GM19239 (cell line): ENCODE measurements at places on chromosomes 16 and 17.

DNA sequence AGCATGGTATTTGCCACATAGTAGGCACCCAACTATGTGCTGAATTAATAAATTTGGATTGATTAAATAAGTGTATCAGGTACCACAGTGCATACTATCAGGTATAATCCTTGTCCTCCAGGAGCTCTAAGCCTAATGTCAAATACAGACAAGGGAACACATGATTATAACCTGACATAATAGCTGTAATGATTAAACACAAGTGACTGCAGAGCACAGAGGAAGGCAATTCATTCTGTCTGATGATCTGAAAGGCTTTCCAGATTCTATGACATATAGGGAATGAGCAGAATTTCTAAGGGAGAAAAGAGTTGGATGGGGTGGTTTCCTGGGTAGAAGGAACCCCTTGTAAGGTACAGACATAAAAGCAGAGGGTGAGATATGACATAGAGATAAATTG is 273.5 kb downstream of the KIF2B start:
- DNase-seq: no peak

GRCh38 chr17:9648521-9649110 is 3.3 kb downstream of the USP43 start:
- no peak for DNase-seq

DNA sequence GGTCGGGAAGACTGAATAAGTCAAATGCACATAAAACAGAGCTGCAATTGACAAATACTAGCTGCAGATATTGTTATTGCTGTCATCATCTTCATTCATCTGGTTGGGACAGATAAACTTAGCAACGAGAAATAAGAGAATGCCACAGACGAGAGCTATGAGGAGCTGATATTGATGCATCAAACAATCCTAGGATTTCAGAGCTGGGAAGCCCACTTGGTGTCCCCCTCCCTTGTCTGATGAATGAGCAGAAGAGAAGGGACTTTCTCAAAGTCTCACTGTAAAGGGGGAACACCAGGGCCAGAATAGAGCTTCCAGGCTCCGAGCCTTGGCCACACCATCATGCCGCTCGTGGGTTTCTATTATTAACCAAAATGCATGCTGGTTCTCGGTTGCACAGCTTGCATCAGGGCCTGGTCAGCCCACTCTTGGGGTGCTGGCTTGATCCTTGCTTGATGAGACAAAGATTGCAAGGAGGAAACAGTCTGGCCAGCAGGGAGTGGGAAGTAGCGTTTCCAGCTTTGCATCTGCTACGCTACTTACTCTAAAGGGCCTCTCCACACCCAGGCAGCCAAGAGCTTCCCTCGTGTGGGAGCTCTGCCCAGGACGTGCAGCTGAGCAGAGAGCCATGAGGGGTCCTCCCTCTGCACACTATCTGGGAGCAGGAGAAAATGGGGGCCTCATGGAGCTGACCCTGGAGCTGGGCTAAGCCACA is 28.4 kb upstream of the EMP2 start:
- no peak for DNase-seq

DNA sequence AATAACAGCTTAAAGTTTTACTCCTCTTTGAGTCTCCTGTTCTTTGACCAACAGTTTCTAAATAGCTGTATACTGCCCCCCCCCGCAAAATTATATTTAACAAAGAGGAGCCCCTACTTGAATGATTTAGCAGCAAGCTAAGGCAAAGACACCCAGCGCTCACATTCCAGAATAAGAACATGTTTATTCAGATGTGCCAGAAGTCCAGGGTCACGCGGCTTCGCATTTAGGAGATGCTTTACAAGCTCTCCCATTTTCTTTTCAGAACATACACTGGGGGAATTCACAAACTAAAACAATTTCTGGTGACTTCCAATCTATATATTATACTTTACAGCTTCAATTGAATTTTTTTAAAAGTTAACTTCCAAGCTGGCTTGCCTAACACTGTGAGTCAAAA is 5.3 kb downstream of the PLD6 start:
- no peak for DNase-seq

DNA sequence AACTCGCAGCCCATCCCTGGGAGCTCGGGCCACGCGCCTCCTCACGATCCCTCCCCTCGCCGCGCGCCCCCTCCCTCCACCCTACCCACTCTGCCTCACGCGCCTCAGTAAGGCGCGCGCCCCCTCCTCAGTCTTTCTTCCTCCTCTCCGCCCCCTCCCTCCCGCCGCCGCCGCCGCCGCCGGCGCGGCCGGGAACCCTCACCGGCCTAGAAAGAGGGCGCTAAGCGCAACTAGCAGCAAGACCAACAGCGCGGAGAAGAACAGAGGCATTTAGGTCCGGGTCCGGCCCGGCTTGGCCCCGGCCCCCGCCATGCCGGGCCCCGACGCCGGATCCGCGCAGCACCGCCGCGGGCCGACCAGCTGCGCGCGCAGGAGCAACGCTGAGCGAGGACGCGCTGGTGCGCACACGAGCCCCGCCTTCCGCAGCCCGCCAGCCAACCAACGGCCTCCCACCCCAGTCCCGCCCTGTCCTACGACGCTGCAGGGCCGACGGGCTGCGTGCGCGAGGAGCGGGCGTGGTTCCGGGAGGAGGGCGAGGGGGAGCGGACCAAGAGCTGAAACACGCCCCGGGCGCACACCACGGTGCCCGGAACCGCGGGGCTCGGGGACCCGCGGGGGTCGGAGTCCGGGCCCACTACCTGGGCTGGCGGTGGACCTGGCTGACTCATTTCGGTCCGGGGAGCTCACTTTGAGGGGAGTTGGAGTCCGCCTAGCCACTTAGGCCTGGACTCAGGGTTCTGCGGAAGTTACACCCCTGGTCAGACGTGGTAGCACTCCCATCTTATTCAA is at the start of gene BLTP2:
BLTP2 (minus strand) TSS at position 372 of the 789 bp plus-strand sequence; CDS start at position 270, 102 bp downstream.
- DNase-seq: peak; percentile 91

DNA sequence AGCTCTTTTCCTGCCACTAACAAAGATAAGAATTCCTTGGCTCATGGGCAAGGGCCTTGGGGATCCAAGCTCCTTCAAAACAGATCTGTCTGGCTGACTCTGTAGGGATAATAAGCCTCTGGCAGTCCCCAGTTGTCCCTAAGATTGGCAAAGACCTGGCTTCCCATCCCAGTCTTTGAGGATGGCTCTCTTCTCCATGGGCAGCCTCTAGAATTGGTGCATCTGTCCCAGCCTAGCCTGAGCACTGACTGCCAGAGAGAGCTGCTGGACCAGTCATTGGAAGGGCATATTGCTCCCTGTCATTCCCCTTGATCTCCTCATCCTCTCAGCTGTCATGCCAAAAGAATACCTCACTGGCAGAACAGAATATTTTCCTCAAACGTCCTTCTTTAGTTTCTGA is 13.2 kb upstream of the CUEDC1 start:
- DNase-seq: no peak

- DNase-seq: no peak
Measured at GRCh38 chr17:34434052-34434451, 71.0 kb upstream of the CCL1 start.

DNA sequence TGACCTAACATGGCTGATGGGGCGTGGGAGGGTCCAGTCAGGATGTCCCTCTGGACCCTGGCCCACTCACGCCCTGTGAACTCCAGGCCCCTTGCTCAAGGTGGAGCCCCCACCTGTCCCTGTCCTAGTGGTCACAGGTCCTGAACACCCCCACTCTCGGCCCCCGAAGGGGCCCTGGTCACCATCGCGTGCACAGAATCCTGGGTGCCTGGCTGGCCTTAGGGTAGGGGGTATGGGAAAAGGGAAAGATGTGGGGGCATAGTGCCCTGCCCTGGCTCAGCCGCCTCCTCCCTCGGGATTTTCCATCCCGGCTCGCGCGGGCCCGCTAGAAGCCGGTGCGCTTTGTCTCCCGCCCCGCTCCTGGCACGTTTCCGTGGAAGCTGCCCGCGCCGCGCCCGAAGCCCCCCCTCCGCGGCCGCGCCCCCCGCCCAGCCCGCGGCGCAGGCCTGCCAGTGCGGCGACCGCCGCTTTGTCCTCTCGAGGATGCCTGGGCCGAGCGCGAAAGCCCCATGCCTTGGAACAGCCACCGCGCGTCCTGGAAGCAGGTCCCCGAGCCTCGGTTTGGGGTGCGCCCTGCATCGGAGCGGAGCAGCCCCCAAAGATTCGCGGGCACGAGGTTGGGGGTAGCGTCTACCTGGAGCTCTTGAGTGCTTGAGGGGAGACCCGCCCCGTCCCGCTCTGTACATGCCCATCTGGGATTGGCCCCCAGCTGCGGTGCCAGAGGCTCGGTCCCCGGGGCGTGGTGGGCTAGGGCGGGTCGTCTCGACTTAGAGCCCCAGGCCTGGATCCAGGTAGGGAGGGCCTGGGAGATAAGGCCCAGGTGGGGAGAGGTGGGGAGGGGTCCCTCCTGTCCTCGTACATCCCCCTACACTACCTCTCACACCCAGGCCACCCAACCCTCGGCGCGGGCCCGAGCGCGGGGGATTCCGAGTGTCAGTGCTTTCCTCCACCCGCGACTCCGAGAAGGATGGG is 1.3 kb downstream of the SMPD3 start:
- DNase-seq: no peak

DNA sequence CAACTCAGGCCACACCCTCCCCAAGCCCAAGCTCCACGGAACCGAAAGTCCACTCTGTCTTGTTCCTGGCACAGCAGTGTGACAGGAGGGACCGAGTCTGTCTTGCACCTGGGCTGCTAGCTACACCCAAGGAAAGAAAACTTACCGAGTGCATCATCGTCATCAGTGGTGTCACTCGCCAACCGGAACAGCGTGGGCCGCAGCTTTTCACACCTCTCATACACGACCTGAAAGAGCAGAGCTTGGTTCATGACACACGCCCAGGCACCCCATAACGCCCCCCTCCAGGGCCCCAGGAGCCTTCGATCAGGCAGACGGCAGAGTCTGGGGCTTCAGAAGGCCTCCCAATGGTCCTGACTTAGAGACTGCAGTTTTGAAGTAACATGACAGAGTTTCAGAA is 27.5 kb downstream of the GGA2 start:
- peak; percentile 20 for DNase-seq

DNA sequence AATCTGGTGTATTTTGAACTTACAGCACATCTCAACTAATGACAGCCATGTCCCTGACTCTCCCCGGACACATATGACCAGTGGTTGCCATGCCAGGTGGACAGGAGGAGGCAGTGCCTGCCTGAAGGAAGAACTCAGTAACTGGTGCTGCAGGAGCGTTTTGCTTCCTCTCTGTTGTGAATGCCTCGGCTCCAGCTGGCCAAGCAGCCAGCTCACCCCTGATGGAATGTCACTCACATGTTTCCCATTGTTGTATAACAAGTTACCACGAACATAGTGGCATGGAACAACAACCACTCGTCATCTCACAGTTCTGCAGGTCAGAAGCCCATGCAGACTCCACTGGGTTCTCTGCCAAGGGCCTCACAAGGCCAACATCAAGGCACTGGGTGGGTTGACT is 20.1 kb upstream of the IRF8 start:
- DNase-seq: no peak

DNA sequence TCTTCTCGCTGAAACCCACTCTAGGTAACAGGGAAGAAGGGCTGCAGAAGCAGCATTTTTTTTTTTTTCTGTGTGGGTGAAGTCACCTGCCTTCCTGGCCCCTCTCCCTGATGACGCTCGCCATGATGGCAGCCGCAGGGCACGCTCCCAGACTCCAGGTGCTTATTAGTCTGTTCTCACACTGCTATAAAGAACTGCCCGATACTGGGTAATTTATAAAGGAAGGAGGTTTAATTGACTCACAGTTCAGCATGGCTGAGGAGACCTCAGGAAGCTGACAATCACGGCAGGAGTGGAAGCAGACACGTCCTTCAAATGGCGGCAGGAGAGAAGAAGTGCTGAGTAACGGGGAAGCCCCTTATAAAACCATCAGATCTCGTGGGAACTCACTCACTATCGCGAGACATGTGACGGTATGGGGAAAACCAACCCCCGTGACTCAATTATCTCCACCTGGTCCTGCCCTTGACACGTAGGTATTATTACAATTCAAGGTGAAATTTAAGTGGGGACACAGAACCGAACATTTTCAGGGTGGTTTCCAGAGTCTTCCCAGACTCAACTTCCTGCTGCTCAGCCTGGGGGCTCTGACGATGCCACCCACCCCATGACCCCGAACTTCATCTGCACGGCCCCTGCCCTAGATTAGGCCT is 34.9 kb upstream of the NLRP1 start:
- no peak for DNase-seq

DNA sequence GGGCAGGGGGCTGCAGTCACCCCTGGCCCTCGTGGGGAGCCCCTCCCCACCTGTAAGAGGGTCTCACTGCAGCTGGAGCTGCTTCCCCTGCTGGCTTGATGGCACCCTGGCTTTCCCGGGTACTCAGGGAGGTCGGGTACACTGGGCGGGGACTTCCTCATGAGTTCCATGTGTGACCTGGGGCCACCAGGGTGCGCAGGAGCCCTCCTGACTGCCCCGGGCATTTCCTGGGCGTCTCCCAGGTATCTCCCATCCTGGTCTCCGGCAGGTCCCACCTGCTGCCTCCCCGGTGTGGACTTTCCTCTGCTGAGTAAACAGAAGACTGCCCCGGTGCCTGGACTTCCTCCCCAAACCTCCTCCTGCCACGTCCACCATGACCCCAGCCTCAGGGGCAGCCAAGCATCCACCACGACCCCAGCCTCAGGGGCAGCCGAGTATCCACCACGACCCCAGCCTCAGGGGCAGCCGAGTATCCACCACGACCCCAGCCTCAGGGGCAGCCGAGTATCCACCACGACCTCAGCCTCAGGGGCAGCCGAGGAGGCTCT is 40.9 kb downstream of the CBFA2T3 start:
- peak; percentile 67 for DNase-seq

- DNase-seq: no peak
Measured at GRCh38 chr17:34892461-34893249, 68.6 kb downstream of the CCT6B start.

DNA sequence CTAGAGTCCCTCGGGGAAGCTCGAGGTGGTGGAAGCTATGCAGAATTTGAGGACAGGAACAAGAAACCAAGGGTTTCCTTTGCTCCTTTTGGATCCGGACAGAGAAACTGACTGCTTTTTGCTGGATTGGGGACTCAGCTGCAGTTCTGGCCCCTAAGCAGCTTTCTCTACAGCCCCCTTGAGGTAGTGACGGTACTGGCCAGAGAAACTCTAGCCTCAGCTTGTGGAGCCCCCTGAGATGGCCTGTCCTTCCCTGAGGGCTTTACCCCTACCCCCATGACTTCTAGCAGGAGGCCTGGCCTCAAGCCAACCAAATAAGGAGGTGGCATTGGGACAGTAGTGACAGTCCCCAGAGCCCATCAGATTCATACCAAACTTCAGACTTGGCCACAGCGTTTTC is 118.1 kb downstream of the IRX5 start:
- DNase-seq: no peak

DNA sequence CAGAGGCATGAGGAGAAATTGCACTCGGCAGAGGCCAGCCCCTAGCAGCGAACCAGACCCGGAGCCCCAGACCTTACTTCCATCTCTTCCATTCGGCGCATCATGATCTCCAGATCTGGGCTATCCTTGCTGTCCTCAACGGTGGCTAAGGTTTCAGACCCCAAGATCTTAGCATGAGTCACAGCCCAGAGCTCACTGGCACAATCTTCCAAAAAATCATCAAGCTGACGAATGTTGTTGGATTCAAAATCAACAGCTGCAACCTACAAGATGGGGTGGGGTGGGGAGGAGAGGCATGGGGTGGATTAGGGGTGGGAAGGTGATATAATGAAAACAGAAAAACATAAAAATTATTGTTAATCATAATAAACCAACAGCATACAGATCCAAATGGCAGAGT is 39.7 kb upstream of the PITPNM3 start:
- no peak for DNase-seq

- no peak for DNase-seq
Measured at GRCh38 chr17:51035431-51035830, 85.2 kb downstream of the SPAG9 start.
